Posterior cingulate gyrus (tissue), 11 donors: ENCODE measurements at places on chromosomes 5 and 9.

DNA sequence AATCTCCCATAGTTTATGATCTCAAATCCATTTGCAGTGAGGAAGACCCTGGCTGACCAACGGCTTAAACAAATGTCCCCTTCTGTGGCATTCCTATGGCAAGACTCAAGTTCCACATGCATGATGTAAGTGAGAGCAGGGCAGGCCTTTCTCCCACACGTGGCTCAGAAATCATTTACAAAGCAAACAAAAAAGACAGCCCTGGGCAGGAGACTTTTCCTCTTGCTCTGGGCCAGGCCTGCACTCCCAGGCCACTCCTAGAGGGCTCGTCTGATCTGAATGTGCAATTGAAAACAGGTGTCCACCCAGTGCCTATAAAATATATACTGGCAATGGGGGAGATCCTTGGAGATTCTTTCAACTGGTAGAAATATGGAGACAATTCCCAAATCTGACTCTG is 123.1 kb downstream of the DMRT2 start:
- DNase-seq, result no peak

- DNase-seq, result no peak
Observed at GRCh38 chr5:87653242-87653641, 240.5 kb upstream of the CCNH start.

- no peak for DNase-seq
Observed at GRCh38 chr5:151227918-151228447, 4.1 kb upstream of the CCDC69 start.

DNA sequence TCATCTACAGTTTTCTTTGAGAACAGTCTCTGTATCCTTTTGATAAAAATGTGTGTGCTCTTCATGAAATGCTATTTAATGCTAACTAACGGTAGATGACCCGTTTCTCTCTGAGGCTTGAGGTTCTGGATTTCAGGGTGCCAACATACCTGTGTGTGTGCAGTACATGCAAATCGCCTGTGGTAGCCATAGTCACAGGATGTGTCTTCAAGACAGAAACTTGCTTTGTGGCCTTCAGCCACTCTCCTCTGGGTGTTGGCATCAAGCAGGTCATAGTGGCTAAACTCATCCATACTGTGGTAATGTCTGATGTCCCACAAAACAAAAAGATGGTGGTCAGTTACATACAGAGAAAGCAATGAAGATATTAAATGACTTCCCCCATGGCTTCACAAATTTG is 4.2 kb downstream of the LOX start:
- DNase-seq, result no peak

GRCh38 chr9:15982182-15982581 is 429.3 kb downstream of the CCDC171 start:
- DNase-seq, result no peak

GRCh38 chr9:90062982-90063381 is 458.2 kb downstream of the GADD45G start:
- no peak for DNase-seq

GRCh38 chr5:68593211-68593671 is 377.7 kb downstream of the PIK3R1 start:
- no peak for DNase-seq

DNA sequence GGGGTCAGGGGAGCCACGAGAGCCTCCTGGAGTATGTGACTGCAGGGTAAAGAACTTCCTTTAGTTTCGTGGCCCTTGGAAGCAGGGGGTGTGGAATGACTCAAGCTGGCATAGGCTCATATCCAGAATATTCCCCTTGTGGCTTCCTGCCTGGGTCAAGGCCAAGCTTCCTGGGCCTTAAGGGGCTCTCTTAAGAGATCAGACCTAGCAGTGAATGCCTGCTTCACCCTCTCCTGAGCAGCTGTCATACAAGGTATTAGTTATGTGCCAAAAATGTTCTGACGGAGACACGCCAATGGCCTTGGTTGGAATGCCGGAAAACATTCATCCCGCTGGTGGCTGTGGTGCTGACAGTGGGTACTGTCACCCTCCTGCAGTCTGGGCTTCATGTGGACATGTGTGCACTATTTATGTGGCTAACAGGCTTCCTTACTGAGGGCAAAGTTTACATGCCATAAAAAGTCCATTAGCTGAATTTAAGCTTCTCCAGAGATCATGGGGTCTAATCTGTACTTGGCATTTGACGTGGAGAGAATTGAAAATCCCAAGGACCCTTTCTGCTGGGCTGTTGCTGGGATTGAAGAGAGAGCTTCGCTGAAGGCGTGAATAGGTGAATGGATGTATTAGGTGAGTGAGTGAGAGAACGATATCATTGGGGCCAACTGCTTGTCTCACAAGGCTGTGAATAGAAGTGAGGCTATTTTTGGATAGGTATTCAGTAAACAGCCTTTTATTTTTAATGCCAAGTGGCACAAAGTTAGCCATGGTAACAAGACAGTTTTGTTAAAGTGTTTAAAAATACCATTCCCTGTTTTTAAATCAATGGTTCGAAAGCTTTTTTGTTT is 156.8 kb downstream of the MACROH2A1 start:
- peak; percentile 24 for DNase-seq

DNA sequence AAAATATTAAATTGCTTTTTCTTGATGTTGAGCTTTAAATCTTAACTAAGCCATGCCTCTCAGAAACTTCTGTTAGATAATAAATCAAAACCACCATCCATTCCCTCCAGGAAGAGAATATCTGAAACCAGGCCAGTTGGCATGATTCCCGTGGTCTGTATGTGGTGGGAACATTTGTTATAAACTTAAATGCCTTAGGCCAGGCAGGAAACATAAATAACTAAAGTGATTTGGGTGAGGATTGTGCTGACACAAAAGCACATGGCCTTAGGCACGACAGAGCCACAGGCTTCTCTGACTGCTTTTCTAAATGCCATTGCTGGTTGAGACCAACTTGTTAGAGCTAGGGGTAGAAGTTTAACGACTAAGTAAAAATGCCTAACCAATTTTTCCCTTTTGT is 255.9 kb downstream of the GABRG2 start:
- no peak for DNase-seq

GRCh38 chr9:82993856-82994605 is 68.9 kb downstream of the RASEF start:
- no peak for DNase-seq

DNA sequence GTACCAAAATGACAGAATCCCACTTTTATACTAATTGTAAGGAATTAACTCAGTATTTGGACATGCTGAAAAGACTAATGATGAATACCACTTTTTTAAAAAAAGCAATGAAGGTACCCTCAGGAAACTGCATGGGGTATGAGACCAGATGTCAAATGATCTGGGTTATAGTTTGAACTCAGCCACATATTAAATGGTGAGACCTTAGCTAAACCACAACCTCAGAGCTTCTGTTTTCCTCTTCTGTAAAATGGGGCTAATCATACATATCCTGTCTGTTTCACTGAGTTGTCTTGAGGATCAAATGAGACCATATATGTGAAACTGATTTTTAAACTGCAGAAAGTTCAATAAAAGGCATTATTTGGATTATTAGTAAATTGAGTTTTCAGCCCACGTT is 238.4 kb downstream of the AP3B1 start:
- no peak for DNase-seq

DNA sequence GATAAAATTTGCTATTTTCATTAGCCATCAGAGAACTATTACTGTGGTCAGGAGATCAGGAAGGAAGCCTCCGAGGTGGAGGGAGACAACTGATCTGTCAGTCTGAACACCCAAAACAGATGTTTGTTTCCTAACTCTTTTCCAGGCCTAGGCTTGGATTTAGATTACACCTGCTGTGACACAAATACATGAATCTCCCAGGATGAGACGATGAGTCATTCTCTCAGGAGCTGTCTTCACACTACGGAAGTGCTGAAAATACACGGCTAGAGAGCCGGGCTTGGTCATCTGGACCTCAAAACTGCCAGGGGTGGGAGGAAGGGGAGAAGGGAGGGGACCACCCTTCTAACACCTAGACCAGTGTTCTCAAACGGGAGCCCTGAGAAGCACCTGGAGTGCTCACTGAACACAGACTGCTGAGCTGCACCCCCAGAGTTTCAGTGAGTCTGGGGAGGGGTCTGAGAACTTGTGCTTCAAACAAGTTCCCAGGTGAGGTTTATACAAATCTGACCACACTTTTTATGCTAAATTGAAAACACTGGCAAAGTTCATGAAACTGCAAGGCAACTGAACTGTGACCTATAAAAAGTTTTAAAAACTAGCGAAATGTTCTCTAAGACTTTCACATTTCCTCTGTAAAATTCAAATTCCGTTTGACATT is 80.3 kb upstream of the EQTN start:
- DNase-seq, result no peak

GRCh38 chr9:75001719-75002421 is 26.2 kb downstream of the CARNMT1 start:
- DNase-seq, result no peak

- DNase-seq, result peak; percentile 48
Observed at GRCh38 chr5:181160152-181160754, 12.9 kb downstream of the OR2V2 start.

DNA sequence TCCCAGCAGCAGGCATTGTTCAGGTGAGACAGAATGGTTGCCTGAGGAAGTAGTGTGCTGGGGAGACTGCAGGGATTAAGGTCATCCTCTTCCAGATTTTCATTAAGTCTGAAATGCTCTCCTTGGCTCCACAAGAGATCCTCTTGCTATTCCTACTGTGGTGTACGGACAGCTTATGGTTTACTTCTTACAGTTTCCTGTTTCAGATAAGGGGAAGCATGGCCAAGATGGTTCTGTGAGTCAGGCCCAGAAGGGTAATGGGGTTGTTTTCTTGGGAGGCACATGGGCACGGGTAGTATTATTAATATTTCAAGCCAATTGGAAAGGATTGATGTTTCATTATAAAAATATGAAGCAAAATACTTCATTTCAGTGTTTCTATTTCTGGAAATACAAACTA is 42.9 kb downstream of the GLRX start:
- DNase-seq, result no peak

- no peak for DNase-seq
Observed at GRCh38 chr5:139342423-139342723, 719 bp downstream of the PAIP2 start.

GRCh38 chr5:26828294-26828693 is 210.1 kb downstream of the CDH9 start:
- no peak for DNase-seq

- DNase-seq, result no peak
Observed at GRCh38 chr5:73823508-73823925, 197.5 kb downstream of the ARHGEF28 start.

DNA sequence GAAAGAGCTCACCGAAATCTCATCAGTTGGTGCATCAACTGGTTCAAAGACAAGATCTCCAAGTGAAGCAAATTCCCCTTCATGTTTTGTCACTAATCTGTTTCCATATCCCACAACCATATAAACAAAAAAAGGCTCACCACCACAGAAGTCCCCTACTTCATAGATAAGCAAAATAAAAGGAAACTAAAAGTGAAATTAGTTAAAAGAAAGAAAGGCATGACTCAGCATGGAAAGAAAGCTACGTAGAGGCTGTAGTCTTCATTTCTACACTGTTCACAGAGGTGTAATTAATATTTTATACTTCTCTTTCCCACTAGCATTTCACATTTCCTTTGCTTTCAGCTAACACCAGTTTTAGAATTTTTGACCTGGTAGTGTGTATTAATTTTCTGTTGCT is 208.0 kb downstream of the CYLC2 start:
- no peak for DNase-seq

DNA sequence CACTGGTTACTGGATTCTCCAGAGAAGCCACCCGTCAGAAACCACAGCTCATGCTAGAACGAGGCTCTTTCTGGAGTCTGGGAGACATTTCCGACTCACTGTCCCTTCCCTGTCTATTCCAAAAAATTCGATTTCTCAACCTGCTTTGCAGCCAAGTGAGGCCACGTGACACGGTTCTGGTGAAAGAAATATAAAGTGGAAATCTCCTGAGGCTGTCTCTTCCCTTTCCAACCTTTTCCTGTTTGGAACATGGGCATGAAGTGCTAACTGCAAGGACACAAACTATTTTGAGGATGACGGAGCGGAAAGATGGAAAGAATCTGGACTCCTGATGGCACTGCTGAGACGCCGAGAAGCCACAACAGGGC is 6.1 kb upstream of the PTGS1 start:
- no peak for DNase-seq

GRCh38 chr5:96628406-96628805 is 33.8 kb upstream of the CAST start:
- DNase-seq, result no peak

DNA sequence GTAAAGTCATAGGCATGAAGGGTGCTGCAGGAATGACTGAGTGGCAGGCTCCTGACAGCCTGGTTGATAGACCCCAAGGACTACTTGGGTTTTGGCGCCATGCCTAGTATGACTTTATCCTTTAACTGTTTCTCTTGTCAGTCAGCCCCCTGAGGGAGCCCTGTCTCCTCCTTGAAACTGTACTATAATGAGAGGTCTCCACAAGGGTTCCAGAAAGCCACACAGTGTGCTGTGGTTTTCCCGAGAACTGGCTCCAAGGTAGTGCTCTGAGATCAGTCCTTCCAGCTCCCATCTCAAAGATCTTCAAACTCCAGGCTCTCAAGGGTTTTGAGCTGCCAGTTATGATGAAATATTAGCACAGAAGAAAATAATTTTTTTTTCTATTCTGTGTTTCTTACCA is 26.7 kb upstream of the TNC start:
- DNase-seq, result no peak

- no peak for DNase-seq
Observed at GRCh38 chr5:95398989-95399388, 7.8 kb downstream of the FAM81B start.

- DNase-seq, result no peak
Observed at GRCh38 chr9:3403315-3403714, 122.5 kb downstream of the RFX3 start.
